LNCaP clone FGC (cell line): ENCODE measurements at places on chromosomes 1 and 21.

GRCh38 chr1:155003227-155003765 is 694 bp downstream of the ZBTB7B start:
- no peak for DNase-seq

DNA sequence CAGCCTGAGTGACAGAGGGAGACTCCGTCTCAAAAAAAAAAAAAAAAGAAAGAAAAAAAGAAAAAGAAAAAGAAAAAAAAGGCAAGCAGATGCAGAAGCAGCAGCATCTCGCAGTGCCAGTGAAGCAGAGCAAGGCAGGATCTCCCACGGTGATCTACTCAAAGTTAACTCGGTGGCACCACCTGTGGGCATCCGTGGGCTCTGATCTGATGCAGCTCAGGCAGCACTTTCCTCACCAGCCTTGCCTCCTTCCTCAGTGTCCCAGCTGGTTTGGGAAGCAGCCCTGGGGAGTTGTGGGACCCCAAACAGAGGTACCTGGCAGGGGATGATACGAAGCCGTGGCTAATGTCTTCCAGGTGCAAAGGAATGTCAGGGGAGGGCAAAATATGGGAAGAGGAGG is 104.3 kb upstream of the KRTAP19-8 start:
- DNase-seq = no peak

DNA sequence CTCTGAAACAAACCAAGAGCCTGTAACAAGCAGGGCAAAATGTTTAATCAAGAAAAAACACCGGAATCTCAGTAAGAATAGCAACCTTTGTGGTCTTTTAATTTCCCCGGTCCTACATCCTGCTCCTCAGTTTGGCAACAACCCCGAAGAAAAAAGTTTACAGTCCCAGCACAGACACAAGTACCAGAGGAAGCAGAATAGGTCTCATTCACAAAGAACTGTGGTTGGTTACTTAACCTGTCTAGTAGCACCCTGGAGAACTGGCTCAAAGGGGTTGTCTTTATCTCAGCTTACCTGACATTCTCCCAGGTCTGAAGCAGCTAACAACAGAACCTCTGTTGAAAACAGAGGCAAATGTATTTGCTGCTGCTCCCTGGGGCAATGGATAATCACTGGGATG is 399.3 kb downstream of the AJAP1 start:
- no peak for DNase-seq

DNA sequence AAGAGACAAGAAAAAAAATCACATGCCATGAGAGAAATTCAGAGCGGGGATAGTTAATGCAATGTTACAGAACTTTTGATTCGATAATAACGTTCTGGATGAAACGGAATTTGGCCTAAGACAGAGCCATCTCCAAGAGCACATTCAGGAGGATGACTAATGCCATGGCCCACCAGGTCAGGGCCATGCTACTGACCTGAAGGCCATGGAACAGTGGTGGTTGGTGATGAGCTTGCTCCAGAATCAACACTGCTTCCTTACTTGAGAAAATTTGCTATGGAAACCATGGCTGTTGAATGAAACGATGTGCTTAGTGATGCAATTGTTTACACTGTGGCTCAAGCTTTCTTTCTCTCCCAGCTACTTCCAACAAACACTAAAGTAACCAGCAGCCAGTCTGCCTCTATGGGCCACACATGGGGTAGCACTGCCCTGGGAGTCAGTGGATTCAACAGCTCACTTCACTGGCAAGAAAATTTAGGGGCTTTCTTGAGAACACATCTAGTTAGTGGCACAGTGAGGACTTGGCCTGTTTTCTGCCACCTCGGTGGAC is 299.1 kb downstream of the PCP4 start:
- DNase-seq = no peak

DNA sequence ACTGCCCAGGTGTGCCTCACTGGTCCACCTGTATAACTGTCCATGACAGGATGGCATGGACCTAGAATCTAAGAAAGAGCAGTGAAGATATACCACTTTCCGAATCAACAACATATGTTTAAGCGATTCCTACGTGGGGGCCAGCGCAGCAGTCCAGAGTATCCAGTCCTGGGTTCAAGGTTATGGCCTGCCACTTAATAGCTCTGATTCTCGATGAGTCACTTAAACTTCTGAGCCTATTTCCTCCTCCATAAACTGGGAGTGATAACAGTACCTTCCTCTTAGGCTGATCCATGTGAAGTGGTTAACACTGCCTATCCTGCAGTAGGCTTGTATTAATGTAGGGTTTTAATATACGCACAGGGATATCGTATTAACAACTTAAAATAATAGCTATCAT is 2.8 kb downstream of the STPG1 start:
- no peak for DNase-seq

DNA sequence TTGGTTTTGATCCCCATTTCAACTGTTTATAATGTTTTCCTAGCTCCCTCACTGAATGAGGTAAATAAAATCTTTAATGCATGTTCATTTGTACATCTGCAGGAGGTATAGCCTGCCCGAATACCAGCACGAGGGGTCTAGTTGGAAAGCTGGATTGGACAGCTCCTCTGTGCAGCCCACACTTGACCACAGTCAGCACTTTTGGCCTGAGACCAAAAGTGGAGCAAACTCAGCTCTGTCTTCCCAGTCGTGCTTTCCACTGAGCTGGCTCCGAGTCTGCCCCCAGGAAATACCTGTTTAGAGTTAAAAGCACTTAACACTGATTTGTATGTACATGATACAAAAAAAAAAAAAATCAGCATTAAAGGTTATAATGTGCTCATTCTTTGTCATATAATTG is 224.4 kb downstream of the DSCAM start:
- DNase-seq = no peak

DNA sequence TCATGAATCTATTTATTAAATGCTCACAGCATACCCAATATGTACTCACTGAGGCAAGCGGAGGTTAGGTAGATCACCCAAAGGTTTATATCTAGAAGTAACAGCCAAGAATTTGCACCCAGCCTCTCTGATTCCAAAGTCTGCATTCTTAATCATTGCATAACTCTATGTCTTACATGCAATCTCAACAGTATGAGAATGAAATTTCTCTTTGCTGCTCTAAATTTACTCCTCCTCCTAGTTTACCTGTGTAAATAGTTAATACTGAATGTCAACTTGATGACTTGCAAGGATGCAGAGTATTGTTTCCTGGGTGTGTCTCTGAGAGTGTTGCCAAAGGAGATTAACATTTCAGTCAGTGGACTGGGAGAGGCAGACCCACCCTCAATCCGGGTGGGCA is 840.6 kb downstream of the BRINP3 start:
- DNase-seq = no peak

- no peak for DNase-seq
These were observed 801 bp downstream of the TRAF5 start for GRCh38 chr1:211327346-211327921.

DNA sequence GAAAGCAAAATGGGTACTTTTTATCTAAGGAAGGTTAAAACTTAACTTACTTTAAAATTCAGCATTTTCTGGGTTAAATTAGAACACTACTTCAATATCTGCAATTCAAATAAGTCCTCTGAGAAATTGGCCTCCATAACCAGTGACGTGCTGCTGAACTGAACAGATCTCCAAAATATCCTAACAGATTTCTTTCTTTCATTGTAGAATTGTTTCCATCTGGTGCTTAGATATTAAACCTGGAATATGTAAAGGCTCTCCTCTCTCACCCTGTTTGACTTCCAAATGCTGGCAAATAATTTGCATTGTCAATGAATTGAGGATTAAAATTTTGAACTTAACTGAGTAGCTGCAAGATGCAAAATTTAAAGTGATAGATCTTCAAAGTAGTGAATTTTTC is 316.9 kb upstream of the CXADR start:
- DNase-seq = no peak

DNA sequence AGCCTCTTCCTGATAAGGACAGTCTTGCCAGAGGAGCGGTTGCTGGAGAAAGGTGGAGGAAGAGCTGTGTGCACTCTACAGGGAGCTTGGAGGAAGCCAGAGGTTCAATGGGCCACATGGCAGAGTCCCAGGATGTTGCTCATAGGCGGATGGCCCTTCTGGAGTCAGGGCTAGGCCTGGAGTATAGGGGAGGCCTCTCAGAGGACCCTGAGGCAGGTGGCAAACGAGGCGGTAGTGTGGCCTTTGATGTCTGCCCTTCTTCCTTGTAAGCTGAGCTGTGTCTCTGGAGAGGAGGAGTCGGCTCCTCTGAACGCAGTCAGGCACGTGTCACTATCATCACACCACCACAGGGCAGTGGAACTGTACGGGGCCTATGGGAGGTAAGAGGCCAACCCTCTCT is 8.6 kb downstream of the PKP1 start:
- no peak for DNase-seq

GRCh38 chr21:39014747-39015146 is 168.5 kb downstream of the PSMG1 start:
- no peak for DNase-seq

DNA sequence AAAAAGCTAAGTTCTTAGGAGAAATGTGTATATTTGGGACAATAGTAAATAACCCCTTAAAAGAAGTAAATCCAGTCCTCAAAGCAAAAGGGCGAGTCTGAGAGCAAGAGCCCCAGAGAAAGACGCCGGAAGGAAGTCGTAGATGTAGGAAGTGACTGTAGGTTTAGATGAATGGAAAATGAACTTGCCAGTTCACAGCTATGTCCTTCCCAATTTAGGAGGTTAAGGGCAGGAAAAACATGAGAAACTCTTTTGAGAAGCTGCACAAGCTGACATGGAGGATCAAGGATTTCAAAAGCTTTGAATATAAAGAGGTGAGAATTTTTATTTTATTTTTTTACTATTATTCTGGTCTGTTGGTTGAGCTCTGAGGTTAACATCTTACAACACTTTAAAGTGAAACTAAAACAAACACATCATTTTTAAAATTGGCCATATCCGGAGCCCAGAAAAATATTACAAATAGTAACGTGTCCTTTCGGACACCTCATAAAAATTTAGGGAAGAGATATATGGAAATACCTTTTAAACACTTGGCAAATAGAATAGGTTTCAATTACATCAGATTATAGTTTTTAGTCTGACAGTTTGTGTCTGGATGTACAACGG is 1178.6 kb downstream of the MRPL39 start:
- no peak for DNase-seq

- no peak for DNase-seq
These were observed 17.4 kb upstream of the GPR153 start for GRCh38 chr1:6278263-6278662.

- DNase-seq = no peak
These were observed 148.1 kb downstream of the TTLL7 start for GRCh38 chr1:83850834-83851233.

DNA sequence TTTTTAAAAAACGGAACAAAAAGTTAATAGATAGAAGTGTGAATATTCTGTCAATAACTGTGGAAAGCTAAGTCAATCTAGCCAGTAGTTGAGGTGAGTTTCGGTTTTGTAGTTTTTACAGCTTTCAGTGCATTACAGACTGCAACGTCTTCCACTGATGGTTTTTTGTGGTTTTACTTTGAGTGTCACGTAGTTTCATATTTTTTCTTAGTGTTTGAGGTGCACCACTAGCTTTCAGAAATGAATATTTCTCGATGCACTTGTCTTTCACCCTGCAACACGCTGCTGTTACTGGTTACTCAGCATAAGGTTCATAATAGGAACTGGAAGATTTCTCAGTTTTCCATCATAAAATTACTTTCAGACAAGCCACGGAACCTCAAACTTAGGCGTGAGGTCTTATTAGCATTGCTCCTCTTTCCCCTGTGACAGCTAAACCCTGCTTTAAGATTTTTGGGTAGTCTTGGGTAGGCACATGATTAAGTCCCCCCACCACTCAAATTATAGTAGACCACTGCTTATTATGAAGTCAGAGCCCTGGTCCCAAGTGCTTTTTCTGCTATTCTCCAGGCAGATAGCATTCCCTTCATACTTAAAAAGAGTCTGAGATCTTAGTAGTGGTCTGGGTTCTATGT is 1412.7 kb downstream of the KCNT2 start:
- DNase-seq = no peak
